Bladder microvascular endothelial cell (primary cell): ENCODE measurements at places on chromosomes 13 and 19. TPM values are rescaled to one million over a fixed set of nuclear protein-coding genes. Genes with fewer than 3 reads are reported as not detected.

VSTM2B gene
- not detected in 2 replicates for total RNA-seq

GSX1 gene
- total RNA-seq, result not detected in 2 replicates

FREM2 gene
- total RNA-seq, result under 0.01 TPM in 1 of 2 replicates, not detected in the other

SGCG gene
- 0.16 TPM in 1 of 2 replicates, not detected in the other for total RNA-seq

ZNF101 gene
- 9.7 and 13.0 TPM in 2 replicates for total RNA-seq

ZNF682 gene
- total RNA-seq, result 1.1 and 3.8 TPM in 2 replicates

OR4F17 gene
- not detected in 2 replicates for total RNA-seq

KLK3 gene
- 0.16 TPM in 1 of 2 replicates, not detected in the other for total RNA-seq

VASP gene
- 53.5 and 100 TPM in 2 replicates for total RNA-seq

MBD3L2 gene
- not detected in 2 replicates for total RNA-seq

UBL5 gene
- 180 and 305 TPM in 2 replicates for total RNA-seq

KLK4 gene
- total RNA-seq, result not detected in 2 replicates

ZNF541 gene
- 0.49 and 0.50 TPM in 2 replicates for total RNA-seq

PSG2 gene
- not detected in 2 replicates for total RNA-seq

SHC2 gene
- total RNA-seq, result 1.8 and 15.8 TPM in 2 replicates

PRKD2 gene
- 50.5 and 104 TPM in 2 replicates for total RNA-seq

IZUMO2 gene
- total RNA-seq, result not detected in 2 replicates

MAMSTR gene
- total RNA-seq, result 0.16 and 0.25 TPM in 2 replicates

GPR12 gene
- total RNA-seq, result not detected in 2 replicates

EID2B gene
- total RNA-seq, result 2.5 and 3.4 TPM in 2 replicates

GNA15 gene
- under 0.01 and 0.06 TPM in 2 replicates for total RNA-seq

KMT5C gene
- total RNA-seq, result 3.9 and 6.2 TPM in 2 replicates

ATP4A gene
- not detected in 2 replicates for total RNA-seq

GPR32 gene
- total RNA-seq, result not detected in 2 replicates

ZSCAN4 gene
- total RNA-seq, result not detected in 2 replicates

HIPK4 gene
- total RNA-seq, result 0.06 TPM in 1 of 2 replicates, not detected in the other

SGTA gene
- total RNA-seq, result 26.6 and 38.5 TPM in 2 replicates

ZNF628 gene
- 0.81 and 1.8 TPM in 2 replicates for total RNA-seq

ZNF728 gene
- not detected in 2 replicates for total RNA-seq

POU4F1 gene
- under 0.01 and 0.06 TPM in 2 replicates for total RNA-seq

SYNE4 gene
- total RNA-seq, result 0.06 TPM in 1 of 2 replicates, not detected in the other

LAMP1 gene
- total RNA-seq, result 171 and 269 TPM in 2 replicates

CPT1C gene
- 22.8 and 24.9 TPM in 2 replicates for total RNA-seq

TEX29 gene
- total RNA-seq, result 0.44 TPM in 1 of 2 replicates, not detected in the other

TNFSF9 gene
- total RNA-seq, result 0.32 and 0.69 TPM in 2 replicates
